HFF-Myc (cell line): ENCODE measurements at places on chromosomes 1 and 21.
A peak's percentile ranks its signal among the peaks of the same experiment; 100 is the strongest.

GRCh38 chr21:31720330-31720729, 11.6 kb downstream of the SCAF4 start:
- no peak for DNase-seq

DNA sequence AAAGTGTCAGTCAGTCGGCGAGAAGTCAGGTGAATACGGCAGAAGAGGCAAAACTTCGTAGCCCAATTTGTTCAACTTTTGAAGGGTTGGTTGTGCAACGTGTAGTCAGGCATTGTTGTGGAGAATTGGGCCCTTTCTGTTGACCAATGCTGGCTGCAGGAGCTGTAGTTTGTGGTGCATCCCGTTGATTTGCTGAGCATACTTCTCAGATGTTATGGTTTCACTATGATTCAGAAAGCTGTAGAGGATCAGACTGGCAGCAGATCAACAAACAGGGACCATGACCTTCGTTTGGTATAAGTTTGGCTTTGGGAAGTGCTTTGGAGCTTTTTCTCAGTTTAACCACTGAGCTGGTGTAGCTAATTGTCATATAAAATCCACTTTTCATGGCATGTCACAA, 190.2 kb upstream of the ADAMTS5 start:
- DNase-seq: no peak

- no peak for DNase-seq
Measured at GRCh38 chr1:66852870-66853269, 51.8 kb upstream of the INSL5 start.

GRCh38 chr1:20109223-20109856, 10.0 kb downstream of the PLA2G2D start:
- DNase-seq: no peak

DNA sequence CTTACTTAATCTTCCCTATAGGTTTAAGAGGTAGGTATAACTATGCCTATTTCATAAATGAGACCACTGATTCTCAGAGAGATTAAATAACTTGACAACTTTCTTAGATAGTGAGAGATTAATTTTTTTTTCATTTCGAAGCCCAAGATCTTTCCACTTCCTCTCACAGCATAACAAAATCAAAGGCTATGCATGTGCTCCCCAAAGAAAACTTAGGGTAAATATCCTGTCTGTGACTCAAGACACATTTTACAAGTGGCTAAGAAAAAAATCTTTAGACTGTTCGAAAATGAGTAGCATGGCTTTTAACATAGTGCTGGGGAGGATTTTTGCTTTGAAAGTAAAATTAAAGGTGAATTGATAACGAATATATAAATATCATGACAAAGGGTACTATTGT, 8.2 kb upstream of the C1orf141 start:
- DNase-seq: no peak

DNA sequence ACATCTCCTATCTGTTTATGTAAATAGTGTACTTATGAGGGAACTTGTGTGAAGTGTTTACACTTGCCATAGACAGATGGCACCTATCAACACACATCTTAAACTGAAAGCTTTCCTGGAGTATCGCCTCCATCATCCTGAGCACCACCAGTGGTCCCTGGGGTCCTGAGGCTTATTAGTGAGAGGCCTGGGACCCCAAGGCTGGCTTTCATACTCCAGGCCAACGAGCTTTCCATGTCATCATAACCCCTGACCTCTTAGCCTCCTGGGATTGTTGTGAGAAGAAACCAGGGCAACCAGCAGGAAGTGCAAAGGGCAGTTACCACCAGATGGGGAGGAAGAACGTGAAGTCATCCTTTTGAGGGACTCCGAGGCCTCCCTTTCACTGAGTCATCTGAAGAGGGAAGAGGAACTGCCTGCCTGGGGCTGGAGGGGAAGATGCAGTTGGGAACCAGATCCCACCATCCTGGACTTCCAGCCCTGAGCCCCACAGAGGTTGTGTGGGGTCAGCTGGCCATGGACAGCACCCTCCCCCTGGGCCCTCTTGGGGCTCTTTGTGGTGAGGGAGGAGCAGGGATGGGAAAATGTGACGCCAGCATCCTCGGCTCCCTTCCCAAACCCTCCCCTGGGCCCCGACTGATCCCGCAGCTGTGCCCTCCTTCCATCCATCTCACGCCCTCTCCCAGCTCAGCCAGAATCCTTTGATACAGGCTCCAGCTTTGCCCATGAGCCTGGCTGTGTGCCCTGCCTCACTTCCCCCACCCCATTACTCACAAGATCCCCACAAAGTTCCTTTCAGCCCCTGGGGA, 5.8 kb downstream of the INKA2 start:
- peak; percentile 90 for DNase-seq

DNA sequence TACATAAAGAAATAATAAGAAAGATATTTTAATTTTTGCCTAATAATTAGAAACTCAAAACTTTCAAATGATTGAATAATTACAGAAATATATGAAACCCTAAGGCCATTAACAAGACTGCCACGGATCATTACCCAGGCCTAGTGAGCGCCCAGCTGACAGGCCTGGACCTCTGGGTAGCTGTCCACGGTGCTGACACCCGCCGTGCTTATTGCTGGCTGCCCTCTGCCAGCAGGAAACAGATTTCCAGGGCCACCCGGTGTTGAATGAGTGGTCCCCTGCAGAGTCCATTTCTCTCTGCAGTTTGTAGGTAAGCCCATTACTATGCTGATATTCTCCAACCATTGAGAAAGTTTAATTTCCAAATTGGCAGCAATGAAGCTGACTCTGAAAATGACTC, 254.4 kb upstream of the GJB5 start:
- no peak for DNase-seq

DNA sequence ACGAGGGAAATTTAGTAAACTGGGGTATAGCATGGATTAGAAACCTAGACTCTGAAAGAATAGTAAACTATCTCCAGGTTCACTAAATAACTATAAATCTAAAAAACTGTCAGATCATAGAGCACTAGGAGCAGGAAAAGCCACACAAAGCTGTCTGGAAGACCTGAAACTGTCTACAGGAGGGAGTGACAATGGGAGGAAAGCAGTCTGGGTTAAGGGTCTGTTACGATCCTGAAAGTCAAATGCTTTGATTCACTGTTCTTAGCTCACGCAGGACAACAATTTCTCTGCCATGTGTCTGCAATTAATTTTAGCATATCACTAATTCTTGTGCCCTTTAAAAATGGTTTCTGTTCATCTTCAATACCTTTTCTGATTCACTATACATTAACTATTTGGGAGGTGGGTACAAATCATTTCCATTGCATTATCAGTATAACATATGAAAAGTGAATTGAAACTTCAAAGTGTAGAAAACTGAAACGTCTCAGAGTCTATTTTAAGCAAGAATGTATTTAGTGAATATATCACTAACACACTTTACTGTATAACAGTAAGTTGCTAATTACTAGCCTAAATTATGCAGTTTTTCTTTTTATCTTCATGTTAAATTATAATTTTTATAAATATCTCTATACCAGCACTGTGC, 18.4 kb downstream of the CEP170 start:
- no peak for DNase-seq

- no peak for DNase-seq
Measured at GRCh38 chr21:44440241-44441040, 14.9 kb upstream of the LRRC3 start.

GRCh38 chr1:64745181-64745985, 508 bp downstream of the RAVER2 start:
- DNase-seq: peak; percentile 16

GRCh38 chr1:31007462-31007991, 58.0 kb downstream of the PUM1 start:
- DNase-seq: peak; percentile 69

DNA sequence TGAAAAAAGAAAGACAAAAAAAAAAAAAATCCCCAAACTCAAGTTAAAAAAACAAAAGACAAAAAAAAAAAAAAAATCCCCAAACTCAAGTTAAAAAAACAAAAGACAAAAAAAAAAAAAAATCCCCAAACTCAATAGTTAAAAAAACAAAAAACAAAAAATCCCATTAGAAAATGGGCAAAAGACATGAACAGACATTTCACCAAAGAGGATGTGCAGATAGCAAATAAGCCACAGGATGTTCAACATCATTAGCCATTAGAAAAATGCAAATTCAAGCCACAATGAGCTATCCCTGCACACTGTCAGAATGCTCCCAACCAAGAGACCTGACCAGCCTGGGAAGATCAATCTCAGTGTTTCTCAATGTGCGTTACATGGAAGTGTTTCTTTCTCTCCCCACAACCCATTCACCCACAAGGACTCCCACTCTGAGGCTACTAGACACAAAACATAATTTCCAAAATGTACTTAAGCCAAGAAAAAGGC, 33.9 kb downstream of the MRAP start:
- DNase-seq: no peak

DNA sequence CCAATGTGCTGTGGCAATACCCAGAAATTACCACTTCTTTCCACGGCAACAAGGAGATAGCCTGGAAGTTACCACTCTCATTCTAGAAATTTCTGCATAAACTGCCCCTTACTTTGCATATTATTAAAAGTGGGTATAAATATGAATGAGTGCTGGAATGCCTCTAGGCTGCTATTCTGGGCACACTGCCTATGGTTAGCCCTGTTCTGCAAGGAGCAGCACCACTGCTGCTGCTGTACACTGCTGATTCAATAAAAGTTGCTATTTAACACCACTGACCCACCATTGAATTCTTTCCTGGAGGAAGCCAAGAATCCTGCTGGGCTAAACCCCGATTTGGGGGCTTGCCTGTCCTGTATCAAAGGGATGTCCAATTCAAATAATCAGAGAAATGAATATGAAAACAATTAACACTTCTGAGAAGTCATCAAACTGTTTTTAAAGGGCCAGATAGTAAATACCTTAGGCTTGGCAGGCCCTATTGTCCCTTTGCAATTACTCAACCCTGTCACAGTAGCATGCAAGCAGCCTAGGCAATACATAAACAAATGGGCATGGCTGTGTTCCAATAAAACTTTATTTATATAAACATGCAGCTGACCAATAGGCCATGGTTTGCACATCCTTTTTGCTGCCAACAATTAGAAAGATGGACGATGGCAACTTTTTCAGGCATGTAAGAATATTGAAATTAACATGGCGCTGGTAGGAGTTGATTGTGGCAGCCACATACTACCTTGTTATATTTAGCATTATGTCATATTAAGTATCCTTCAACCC, 369.4 kb upstream of the B3GALT2 start:
- DNase-seq: no peak

- no peak for DNase-seq
Measured at GRCh38 chr21:38249696-38250278, 7.0 kb upstream of the KCNJ15 start.

DNA sequence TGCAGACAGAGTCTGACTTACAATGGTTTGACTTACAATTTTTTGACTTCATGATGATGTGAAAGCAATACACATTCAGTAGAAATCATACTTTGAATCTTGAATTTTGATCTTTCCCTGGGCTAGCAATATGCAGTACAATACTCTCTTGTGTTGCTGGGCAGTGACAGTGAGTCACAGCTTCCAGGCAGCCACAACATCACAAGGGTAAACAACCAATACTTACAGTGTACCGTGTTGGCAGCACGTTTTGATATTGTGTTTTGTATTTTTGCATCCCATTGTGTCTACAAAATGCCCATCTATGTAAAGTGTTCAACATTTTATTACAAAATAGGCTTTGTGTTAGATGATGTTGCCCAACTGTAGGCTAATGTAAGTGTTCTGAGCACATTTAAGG, 150.9 kb downstream of the NTMT2 start:
- DNase-seq: no peak

- peak; percentile 55 for DNase-seq
Measured at GRCh38 chr1:185759061-185759460, 24.9 kb downstream of the HMCN1 start.

DNA sequence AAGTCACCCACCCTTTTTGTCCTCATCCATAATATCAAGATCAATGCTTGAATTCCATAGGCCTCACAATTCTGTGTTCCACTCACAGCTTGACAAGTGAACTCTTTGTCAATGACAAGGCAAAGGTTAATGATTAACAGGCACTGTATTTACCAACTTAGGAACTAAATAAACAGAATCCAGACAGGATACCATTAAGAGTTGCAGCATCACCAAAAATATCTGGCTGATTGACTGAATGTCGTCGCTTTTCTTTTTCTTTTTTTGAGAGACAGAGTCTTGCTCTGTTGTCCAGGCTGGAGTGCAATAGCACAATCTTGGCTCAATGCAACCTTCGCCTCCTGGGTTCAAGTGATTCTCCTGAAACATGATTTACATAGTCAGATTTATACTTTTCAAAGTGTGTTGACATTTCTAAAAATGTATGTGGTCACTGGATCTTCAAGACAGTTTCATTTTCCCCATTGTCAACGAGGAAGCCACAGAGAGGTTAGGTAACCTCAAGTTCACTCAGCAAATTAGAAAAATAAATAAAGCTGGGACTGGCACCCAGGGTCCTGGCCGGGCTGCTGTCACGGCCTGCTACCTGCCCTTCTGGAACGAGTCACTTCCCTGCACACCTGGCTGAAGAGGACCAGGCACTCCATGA, 81.0 kb downstream of the PDE9A start:
- DNase-seq: no peak

DNA sequence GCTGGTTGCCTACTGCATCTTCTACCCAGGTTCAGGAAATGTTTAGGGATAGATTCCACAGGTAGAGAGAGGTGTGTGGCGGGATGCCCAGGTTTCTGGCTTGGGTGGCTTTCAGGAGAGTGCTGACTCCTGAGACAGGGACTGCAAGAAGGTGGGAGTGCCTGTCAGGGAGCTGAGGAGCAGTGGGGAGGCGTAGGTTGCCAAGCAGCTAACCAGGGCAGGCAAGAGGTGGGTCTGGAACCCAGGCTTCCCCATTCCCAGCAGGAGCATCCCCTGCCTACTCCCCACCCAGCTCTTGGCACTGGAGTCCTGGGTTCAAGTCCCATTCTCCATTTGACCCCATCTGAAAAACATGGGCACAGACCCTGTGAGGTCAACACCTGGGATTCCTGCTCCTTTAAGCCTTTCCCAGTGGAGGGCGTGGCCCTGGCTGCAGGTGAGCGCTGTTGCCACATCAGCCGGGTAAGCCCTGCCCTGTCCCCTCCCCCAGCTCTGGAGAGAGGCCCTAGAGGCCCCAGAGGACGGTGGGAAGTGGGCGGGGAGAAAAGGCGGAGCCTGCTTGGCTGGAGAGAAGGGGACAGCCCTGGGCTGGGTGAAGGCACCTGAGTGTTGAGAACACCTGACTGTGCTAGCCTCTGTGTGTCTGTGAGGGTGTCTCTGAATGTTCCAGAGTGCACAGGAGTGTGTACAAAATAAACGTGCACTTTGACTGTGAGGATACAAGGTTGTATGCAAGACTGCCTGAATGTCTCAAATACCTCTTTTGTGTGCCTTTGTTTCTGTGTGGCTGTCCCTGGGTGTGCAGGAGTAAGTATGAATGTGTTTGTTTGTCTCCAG, 14.0 kb upstream of the SYNC start:
- no peak for DNase-seq

DNA sequence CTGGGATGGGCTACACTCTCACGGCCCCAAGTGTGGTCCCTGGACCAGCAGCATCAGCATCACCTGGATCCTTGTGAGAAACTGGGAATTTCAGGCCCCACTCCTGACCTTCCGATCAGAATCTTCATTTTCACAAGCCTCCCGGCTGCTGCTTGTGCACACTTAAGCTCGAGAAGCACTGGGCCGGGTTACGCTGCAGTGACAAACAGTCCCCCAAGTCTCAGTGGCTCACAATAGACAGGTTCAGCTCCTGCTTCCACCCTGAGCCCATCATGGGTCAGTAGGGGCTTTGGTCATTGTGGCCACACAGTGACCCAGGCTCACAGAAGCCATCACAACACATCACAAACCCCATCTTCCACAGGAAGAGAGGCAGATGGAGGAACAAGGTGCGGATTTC, 63.5 kb downstream of the FHAD1 start:
- DNase-seq: no peak
